Stimulated activated naive B cell treated with anti-CD40 and anti-IgM and Interleukin-4, amounts not matched to agents 10 μg/mL and 1 μg/mL and 100 μg/mL, for 72 hours (primary cell): ENCODE measurements at places on chromosomes 1 and 21.

GRCh38 chr1:167927046-167927754 lies 9.3 kb upstream of the DCAF6 start:
- no peak for DNase-seq
- H3K27me3 ChIP-seq, result no peaks in the 10 kb centered on the region
- no peak overlapping the region for H3K27ac ChIP-seq
- peaks cover 22% of the 10 kb centered on the region for H3K4me1 ChIP-seq
- no peak overlapping the region for H3K4me3 ChIP-seq

GRCh38 chr1:62476525-62477219 lies 39.8 kb downstream of the USP1 start:
- H3K27ac ChIP-seq, result no peak overlapping the region
- no peaks in the 10 kb centered on the region for H3K27me3 ChIP-seq
- H3K36me3 ChIP-seq, result peaks cover 5% of the 10 kb centered on the region
- no peak for DNase-seq
- H3K4me3 ChIP-seq, result no peak overlapping the region
- no peaks in the 10 kb centered on the region for H3K4me1 ChIP-seq

GRCh38 chr1:3001471-3002348 lies 19.6 kb upstream of the ACTRT2 start:
- peaks cover 15% of the 10 kb centered on the region for H3K27me3 ChIP-seq
- no peak for DNase-seq
- H3K36me3 ChIP-seq, result no peaks in the 10 kb centered on the region
- no peaks in the 10 kb centered on the region for H3K4me1 ChIP-seq

DNA sequence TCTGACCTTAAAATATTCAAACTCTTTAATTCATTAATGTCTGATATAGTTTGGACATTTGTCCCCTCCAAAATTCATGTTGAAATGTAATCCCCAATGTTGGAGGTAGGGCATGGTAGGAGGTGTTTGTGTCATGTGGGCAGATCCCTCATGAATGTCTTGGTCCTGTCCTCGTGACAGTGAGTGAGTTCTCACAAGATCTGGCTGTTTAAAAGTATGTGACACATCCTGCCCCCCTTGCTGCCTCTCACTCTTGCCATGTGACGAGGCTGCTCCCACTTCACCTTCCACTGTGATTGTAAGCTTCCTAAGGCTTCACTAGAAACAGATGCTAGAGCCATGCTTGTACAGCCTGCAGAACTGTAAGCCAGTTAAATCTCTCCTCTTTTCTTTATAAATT lies 21.3 kb upstream of the FBXO28 start:
- no peak for DNase-seq
- H3K4me3 ChIP-seq, result no peak overlapping the region
- H3K27ac ChIP-seq, result no peak overlapping the region
- H3K27me3 ChIP-seq, result peaks cover 35% of the 10 kb centered on the region
- H3K4me1 ChIP-seq, result no peaks in the 10 kb centered on the region
- H3K36me3 ChIP-seq, result no peaks in the 10 kb centered on the region

- H3K27me3 ChIP-seq, result peaks cover 77% of the 10 kb centered on the region
- H3K27ac ChIP-seq, result no peak overlapping the region
- H3K36me3 ChIP-seq, result no peaks in the 10 kb centered on the region
- H3K4me3 ChIP-seq, result peak overlapping the region; percentile 44
These were observed 128.7 kb downstream of the PPIAL4G start for GRCh38 chr1:148354284-148354912.

DNA sequence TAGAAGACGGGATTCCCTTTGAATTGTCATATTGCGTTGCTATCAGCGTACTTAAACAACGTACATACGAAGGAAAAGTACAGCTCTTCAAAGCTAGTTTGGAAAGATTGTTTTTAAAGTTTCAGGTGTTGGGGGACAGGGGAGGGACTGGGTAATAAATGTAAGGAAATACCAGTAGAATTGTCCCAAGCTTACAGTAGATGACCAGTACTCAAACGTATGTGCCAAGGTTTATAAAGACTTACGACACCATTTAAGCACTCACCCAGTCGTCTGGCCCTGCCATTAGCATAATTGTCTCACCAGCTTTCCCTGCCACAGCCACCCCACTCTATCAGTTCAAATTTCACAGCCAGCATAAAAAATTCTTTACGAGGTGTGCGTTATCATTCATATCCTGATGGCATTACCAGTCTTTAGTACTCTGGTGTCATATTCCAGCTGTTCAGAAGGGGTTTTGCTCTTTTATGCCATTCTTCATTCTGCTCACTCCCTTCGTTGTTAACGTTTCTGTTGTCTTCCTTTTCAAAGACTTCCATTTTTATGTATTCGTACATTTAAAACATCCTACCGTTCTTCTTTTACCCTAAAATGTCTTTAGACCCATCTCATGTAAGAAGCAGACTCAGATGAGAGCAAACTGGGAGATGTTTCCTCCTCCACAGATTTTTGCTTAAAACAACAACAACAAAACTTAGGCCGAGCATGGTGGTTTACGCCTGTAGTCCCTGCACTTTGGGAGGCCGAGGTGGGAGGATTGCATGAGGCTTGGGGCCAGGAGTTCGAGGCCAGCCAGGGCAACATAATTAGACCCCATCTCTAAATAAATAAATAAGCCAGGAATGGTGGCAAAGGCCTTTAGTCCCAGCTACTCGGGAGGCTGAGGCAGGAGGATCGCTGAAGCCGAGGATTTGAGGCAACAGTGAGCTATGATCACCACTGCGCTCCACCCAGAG lies 1.0 kb upstream of the HP1BP3 start:
- no peaks in the 10 kb centered on the region for H3K27me3 ChIP-seq
- no peaks in the 10 kb centered on the region for H3K36me3 ChIP-seq
- DNase-seq, result no peak
- H3K4me1 ChIP-seq, result peaks cover 25% of the 10 kb centered on the region
- peak overlapping the region; percentile 90 for H3K4me3 ChIP-seq

GRCh38 chr1:153985941-153986761 lies at the start of gene RAB13:
TSS of gene RAB13 (minus strand) at chr1:153986339. CDS start at chr1:153986236, 103 bp downstream.
- peaks cover 13% of the 10 kb centered on the region for H3K36me3 ChIP-seq
- H3K27me3 ChIP-seq, result no peaks in the 10 kb centered on the region
- H3K4me1 ChIP-seq, result peaks cover 53% of the 10 kb centered on the region

GRCh38 chr1:86938450-86938849 lies 24.0 kb downstream of the HS2ST1 start:
- H3K36me3 ChIP-seq, result no peaks in the 10 kb centered on the region
- peaks cover 35% of the 10 kb centered on the region for H3K4me1 ChIP-seq
- H3K4me3 ChIP-seq, result no peak overlapping the region
- no peaks in the 10 kb centered on the region for H3K27me3 ChIP-seq
- no peak overlapping the region for H3K27ac ChIP-seq

DNA sequence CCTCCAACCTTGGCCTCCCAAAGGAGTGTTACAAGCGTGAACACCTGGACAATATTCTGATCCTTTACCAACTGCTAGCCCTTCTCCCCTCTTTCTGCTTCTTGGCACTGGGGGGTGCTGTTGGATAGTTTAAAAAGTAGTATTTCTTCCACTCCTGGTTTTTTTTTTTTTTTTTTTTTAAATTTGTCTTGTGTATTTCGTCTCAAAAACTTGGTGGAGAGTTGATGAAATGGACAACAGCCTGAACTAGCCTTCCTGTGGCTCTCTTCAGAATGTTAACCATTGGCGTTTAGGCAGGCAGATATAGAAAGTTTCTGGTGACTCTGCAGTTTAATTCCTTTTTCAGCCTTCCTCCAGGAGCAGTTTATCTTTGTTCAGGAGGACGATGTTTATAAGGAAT lies 69.7 kb upstream of the USP24 start:
- peaks cover 52% of the 10 kb centered on the region for H3K4me1 ChIP-seq
- no peak overlapping the region for H3K4me3 ChIP-seq
- peak; percentile 12 for DNase-seq
- H3K36me3 ChIP-seq, result peaks cover 3% of the 10 kb centered on the region
- peak overlapping the region; percentile 38 for H3K27ac ChIP-seq

DNA sequence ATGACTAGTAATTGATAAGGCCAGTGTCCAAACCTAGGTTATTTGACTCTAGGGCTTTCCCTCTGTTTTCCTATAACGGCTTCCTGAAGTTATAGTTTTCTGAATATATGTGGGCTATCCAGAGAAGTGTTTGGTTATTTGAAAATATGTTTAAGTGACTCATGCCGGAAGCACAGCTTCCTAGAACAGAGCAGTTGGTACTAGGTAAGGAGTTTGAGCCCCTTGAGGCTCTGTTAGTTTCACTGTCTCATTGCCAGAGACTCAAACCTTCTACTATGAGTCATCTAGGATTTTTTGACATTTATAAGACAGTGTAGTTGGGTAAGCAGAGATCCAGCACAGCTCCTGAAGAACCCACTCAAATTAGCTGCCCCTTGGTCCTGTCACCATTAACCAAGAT lies 27.1 kb upstream of the LEPR start:
- no peaks in the 10 kb centered on the region for H3K27me3 ChIP-seq
- peaks cover 3% of the 10 kb centered on the region for H3K4me1 ChIP-seq
- no peak overlapping the region for H3K4me3 ChIP-seq

GRCh38 chr21:33908760-33909159 lies 6.8 kb downstream of the ATP5PO start:
- H3K27me3 ChIP-seq, result no peaks in the 10 kb centered on the region
- H3K27ac ChIP-seq, result no peak overlapping the region
- H3K4me1 ChIP-seq, result peaks cover 15% of the 10 kb centered on the region

DNA sequence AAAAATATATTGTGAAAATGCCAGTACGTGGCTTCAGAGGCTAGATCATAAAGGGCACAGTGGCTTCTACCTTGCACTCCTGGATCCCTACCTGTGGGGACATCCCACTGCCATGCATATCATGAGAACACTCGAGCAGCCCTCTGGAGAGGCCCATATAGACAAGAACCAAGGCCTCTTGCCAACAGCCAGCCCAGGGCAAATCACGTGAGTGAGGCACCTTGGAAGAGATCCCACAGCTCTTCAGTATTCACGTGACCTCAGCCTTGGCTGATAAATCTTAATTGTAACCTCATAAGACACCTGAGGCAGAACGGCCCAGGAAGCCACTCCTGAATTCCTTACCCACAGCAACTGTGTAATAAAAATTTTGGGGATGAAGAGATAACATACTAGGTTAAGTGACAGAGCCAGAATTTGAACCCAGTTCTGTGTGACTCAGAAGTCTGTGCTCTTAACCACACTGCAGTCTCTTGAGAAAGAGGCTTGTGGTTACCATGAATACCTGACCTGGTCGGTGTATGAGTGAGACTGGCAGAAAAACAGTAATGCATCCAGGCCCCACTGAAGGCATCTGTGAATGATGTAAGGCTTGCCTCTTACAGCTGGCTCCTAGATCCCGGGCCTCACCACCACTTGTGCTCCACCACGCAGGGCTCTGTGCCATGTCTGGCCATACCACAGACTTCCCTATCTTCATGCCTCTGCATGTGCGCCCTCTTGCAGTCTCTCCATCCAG lies 6.9 kb upstream of the A3GALT2 start:
- H3K4me3 ChIP-seq, result no peak overlapping the region
- no peaks in the 10 kb centered on the region for H3K27me3 ChIP-seq
- peaks cover 16% of the 10 kb centered on the region for H3K4me1 ChIP-seq
- H3K36me3 ChIP-seq, result peaks cover 84% of the 10 kb centered on the region
- no peak for DNase-seq

DNA sequence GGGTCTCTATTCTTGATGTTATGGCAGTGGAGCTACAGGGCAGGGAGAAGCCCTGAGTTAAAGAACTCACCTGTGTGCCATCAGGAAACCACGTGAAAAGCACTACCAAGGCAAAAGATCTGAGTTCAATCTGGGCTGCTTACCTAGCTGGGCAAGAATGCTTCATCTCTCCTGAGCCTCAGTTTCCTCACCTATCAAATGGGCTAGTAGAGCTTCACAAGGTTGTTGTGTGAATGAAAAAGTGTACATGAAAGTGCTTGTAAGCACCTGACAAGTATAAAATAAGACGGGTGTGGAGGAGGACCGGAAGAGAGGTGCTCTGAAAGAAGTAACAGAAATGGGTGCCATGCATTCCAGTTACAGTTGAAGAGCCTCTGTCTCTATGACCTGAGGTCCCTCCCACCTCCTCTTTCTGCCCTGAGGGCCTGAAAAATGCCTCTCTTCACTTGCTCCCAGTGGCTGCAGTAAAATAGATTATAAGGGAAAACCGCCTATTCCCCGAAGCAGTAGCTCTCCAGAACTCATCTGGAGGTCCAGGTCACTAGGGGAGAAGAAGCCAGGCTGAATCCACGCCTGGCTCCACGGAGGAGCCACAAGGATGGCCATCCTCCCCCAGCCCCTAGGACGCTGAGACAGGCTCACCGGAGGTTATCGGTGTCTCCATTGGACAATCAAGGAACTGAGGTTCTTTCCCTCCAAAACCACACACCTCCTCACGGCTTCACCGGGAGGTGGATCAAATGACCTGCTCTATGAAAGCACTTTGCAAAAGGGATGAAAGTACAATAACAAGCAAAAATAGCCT lies 1.4 kb downstream of the GPR161 start:
- H3K4me1 ChIP-seq, result peaks cover 26% of the 10 kb centered on the region
- DNase-seq, result no peak
- peak overlapping the region; percentile 37 for H3K27ac ChIP-seq
- peaks cover 36% of the 10 kb centered on the region for H3K27me3 ChIP-seq
- H3K36me3 ChIP-seq, result peaks cover 3% of the 10 kb centered on the region

DNA sequence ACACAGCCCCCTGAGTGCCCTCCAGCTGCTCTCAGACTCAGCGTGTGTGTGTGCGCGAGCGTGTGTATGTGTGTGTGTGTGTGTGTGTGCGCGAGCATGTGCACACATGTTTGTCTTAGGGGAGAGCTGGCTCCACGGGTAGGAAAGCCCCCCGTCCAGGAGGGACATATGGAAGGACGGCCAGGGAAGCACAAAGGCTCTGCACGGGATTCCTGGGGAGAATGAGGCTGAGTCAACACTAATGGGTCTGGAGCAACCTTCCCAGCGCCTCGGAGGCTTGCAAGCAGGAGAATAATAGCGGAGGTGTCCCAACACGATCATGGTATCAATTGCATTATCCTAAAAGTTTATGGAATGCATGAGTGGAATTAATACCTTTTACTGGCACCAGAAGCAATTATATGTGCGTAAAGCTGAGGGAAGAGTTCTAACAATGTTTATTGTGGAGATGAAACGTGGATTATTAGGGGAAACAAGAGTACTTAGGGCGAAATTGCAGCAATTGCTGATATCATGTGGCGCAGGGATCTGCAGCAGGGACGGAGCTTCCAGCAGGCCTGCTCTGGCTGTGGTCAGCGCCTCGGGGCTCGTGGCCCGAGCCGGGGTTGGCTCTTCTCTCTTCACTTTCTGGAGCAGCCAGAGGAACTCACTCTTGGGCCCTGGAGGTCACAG lies 40.3 kb upstream of the CCDC27 start:
- peaks cover 46% of the 10 kb centered on the region for H3K27me3 ChIP-seq
- no peak overlapping the region for H3K4me3 ChIP-seq
- H3K4me1 ChIP-seq, result no peaks in the 10 kb centered on the region
- H3K36me3 ChIP-seq, result no peaks in the 10 kb centered on the region
- DNase-seq, result no peak

GRCh38 chr21:15472108-15473040 lies 257.4 kb upstream of the USP25 start:
- H3K27ac ChIP-seq, result no peak overlapping the region
- no peak overlapping the region for H3K4me3 ChIP-seq
- peaks cover 3% of the 10 kb centered on the region for H3K36me3 ChIP-seq
- H3K27me3 ChIP-seq, result no peaks in the 10 kb centered on the region
- no peaks in the 10 kb centered on the region for H3K4me1 ChIP-seq

DNA sequence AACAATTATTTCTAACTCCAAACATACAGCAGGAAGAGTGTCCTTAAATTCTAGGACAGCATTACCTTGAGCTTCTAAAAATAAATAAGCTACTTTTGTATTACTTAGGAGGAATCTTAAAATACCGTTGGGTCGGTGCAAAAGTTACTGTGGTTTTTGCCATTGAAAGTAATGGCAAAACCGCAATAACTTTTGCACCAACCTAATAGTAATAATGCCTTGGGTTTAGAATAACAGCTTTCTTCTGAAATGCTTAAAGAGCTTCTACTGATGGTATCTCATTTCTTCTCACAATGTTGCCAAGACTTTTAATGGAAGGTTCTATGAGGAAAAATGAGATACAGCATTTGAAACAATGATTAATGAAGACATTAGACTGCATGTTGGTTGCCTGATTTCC lies 179.9 kb downstream of the SEC16B start:
- no peak overlapping the region for H3K4me3 ChIP-seq
- H3K36me3 ChIP-seq, result no peaks in the 10 kb centered on the region
- no peaks in the 10 kb centered on the region for H3K27me3 ChIP-seq
- DNase-seq, result no peak
- no peaks in the 10 kb centered on the region for H3K4me1 ChIP-seq
